ENCODE measurements at places on chromosomes 1 and 21.

DNA sequence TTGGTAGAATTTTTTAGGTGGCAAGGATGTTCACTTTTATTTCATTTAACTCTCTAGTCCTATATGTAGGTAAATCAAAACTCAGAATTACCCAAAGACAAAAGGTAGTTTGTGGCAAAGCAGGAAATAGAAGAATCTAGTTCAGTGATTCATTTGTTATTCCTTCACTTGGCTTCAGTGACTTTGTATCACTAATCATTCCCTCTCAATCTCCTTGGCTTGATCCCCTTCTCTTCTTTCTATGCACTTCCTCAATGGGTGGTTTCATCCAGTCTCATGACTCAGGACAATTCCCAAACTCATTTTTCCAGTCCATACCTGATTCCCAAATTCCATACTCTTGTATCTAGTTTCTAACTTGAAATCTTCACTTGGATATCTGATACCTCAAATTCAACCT is 64.9 kb downstream of the PRKACB start:
- DNase-seq, result no peak

- no peak for DNase-seq
Observed at GRCh38 chr1:17465228-17465627, 25.8 kb upstream of the RCC2 start.

GRCh38 chr21:15840406-15840805 is 110.6 kb downstream of the USP25 start:
- no peak for DNase-seq

- DNase-seq, result no peak
Observed at GRCh38 chr21:15400905-15401304, 328.9 kb upstream of the USP25 start.

DNA sequence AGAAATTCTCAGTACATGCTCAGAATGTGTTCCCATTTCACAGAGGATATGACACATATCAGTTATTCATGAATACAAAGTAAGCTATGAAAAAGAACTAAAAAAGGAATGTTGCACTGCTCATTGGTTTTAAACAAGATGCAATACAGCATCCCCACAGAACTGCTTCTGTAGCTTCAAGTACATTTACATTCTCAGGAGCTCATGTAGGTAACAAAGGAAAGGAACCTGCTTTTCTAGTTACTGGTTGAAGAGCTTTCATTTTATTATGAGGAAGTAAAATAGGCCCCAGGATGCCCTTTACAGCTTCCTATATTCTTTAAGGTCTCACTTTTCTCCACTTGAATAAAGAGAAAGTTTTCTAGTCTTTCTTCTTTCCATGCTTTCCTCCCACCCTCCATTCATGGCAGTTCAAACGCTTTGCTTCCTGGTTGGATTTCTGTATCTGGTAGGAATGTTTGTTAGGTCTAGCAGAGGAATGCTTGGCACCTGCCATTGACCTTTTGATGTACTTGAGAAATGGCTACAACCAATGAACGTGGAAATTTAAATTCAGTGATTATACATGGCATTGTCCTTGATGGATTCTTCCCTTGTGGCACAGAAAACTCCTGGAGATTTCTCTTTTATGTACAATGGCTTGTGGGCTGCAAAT is 27.1 kb upstream of the KCNK2 start:
- DNase-seq, result no peak

Data from chondrocyte (in vitro differentiated cells).